ENCODE measurements at places on chromosomes 6 and 20.
A peak's percentile ranks its signal among the peaks of the same experiment; 100 is the strongest.

- no peak for DNase-seq
Observed at GRCh38 chr6:155128977-155129376, 133.9 kb downstream of the TIAM2 start.

- DNase-seq: no peak
Observed at GRCh38 chr6:112773187-112773586, 426.1 kb downstream of the RFPL4B start.

DNA sequence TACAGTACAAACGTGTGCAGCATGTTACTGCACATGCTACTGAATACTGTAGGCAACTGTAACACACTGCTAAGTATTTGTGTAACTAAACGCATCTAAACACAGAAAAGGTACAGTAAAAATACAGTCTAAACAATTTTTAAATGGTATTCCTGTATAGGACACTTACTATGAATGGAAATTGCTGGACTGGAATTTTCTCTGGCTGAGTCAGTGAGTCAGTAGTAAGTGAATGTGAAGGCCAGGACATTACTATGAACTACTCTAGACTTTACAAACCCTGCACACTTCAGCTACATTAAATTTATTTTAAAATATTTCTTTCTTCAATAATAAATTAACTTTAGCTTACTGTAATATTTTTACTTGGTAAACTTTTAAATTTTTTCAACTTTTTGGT lies 225.0 kb upstream of the TENT5A start:
- peak; percentile 67 for DNase-seq

DNA sequence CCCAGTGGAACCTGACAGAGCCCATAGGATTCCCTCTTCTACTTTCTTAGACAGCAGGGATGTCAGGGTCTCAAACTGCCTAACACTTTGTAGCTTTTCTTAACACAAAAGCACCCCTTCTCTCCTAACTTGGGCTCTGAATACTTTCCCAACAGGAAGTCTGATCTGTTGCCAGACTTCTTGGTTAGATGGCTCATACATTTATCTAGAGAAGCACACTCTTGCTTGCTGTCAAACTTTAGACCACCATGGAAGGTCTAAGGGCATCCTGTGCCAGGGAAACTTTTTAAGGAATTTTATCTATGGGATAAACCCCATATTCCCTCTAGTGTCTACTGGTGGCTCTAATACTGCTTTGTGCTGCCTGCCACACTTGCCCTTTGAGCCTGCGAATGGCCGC lies 3.3 kb upstream of the C6orf136 start:
- DNase-seq: no peak

GRCh38 chr6:157461000-157461915 lies 80.3 kb downstream of the ZDHHC14 start:
- DNase-seq: peak; percentile 71

- no peak for DNase-seq
Observed at GRCh38 chr6:120569714-120570113, 764.6 kb downstream of the TBC1D32 start.

DNA sequence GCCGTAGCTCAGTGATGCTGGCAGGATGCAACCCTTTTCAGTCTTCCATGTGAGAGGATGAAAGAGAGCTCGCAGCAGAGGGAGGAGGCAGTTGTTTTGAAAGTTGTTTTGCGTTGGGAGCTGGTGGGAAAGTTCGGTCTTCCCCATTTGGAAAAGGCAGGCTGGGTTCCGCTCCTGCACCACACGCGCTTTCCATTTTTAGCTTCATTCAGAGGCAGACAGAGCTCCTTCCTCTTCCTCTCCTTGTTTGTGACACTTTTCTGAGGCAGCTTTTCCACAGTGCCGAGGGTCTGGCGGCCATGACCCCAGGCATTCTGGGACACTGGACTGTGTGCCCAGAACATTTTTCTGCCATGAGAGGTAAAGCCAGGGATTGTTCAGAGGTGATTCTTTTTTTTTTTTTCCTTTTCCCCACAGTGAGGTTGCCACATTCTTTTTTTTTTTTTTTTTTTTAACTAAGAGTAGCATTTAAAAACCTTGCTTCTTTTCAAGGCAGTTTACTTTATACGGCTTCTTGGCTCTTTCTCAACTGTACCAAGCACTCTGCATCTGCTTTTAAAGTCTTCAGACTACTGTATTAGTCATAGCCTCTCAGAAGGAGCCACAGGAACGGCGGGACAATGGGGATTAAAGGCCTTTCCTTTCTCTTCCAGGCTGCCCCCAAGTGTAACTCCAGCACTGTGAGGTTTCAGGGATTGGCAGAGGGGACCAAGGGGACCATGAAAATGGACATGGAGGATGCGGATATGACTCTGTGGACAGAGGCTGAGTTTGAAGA lies 1.6 kb downstream of the PRDM1 start:
- DNase-seq: peak; percentile 76

GRCh38 chr6:1146500-1146899 lies 165.4 kb upstream of the FOXQ1 start:
- no peak for DNase-seq

GRCh38 chr6:157832250-157832967 lies 9.4 kb downstream of the SNX9 start:
- peak; percentile 44 for DNase-seq

- DNase-seq: peak; percentile 93
Observed at GRCh38 chr20:50224531-50225255, 34.1 kb downstream of the CEBPB start.

DNA sequence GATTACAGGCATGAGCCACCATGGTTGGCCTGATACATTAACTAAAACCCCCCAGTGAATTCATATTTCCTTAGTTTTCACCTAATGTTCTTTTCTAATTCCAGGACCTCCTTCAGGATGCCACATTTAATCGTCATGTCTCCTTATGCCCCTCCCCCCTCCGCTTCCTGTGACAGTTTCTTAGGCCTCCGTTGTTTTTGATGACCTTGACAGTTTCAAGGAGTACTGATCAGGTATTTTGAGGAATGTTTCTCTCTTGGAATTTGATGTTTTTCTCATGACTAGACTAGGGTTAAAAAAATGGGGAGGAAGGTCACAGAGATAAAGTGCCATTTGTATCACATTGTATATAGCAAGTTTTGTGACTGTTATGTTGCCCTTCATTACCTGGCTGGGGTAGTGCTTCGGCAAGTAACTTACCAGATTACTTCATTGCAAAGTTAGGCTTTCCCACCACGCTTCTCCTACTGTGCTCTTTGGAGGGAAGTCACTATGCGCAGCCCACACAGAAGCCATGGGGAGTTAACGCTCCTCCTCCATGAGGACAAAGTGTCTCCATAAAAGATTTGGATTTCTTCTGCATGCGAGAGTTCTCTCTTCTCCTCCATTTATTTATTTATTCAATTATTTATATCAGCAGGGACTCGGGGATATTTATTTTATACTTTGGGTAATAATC lies 99.5 kb downstream of the NCR2 start:
- no peak for DNase-seq

DNA sequence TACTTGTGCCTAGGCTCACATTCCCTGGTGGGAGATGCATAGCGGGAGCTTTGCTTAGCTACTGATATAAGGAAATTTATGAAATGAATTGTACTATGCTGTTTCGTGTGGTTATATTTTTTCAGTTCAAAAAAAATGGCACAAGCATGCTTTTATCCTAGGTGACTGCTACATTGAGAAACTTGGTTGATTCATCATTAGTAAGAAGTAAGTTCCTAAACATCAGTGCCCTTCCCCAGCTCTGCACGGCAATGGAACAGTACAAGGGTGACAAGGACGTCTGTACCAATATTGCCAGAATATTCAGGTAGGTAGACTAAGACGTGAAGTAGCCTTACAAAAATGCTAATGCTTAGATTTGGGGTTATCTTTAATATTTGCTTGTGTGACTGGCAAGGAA lies 79.7 kb downstream of the ARMC2 start:
- no peak for DNase-seq

GRCh38 chr6:134077301-134077700 lies 24.9 kb upstream of the SLC2A12 start:
- DNase-seq: peak; percentile 54

DNA sequence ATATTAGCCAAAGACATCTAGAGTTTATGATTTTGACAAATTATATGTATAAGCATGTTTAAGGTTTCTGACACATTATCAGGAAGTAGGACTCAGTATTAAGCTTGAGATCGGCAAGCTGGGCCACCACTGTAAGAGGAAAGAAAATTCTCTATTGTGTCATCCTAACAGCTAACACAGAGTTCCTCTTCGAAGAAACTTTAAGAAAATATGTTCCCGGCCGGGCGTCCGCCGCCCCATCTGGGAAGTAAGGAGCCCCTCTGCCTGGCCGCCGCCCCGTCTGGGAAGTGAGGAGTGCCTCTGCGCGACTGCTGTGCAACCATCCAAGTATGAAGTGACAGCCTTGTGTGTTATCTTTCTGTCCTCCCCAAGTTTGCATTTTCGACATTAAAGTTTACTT lies 23.0 kb downstream of the USP49 start:
- DNase-seq: no peak

DNA sequence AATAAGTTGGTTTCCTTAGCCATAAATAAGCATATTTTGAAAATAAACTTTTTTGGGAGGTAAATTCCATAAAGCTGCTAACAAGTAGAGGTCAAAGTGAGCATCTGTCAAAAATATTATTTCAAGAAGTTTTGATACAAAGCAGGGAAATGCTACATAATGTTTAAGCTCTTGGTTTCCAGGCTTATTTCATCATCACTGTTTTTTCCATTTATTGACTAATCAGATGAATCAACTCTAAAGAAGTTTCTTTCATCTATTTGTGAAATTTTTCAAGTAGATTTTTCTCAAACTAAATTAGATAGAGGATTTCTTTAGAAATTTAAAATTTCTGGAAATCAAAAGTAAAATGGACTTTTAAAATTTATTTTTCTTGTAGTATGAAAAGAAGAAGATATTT lies 89.5 kb upstream of the TBX18 start:
- DNase-seq: peak; percentile 38

DNA sequence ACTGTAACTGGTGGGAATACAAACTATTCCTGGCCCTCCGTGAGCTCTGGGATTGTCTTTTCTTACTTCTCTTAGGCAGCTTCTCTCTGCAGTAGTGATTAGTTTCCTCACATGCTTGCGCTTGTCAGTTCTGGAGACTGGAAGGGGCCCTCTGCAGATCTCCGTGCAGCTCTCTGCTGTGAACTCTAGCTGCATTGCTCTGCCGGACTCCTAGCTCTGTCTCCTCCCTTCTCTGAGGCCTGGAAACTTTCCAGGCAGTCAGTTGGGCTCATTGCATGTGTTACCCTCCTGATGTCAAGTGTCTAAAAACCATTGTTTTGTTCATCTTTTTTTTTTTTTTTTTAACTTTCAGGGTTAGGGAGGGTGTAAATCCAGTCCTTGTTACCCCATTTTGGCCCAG lies 102.3 kb downstream of the CTNNBL1 start:
- peak; percentile 45 for DNase-seq

GRCh38 chr20:56117350-56117749 lies 112.0 kb upstream of the CBLN4 start:
- no peak for DNase-seq

DNA sequence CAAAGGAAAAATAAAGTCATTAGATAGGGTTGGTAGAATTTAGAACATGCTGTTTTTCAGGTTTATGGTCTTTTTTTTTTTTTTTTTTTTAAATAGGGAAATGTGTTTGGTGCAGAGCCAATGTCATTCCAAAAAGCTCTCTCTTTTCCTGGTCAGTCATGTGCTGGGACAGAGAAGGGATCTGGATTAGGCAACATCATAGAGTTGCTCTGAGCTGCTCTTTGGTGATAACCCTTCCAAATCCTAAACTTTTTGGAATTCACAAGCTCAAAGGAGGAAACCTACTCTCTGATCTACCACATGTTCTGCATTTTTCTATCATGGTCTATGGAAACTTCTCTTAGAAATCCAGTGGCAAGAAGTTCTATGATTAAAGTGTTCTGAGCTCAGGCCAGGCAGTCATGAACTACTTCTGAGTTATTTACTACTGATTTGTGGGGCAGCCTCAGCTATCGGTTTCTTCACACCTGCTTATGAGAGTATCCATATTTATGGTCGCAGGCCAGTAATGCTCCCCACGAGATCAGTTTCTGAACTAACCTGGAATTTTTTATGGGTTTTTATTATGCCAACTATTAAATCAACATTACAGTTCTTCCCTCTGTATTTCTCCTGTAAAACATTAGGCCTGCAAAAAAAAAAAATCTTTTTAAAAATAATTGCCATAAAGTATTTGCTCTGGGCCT lies 4.8 kb downstream of the EDN1 start:
- DNase-seq: no peak

DNA sequence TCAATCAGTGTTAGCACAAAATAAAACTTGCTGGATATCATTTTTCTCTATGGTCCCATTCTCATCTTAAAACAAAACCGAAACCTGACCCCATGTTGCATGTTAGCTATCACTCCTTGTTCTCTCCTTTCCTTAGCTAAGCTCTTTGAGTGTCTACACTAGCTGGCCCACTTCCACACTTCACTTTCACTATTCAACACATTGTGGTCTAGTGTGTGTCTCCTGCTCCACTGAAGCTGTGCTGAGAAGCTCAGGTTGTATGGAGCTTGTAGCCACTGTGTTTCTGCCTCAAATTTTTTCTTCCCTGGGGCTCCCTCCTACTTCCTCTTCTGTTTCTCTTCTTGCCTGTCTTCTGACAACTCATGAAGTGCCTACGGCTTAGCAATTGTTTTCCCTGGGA lies 223.0 kb downstream of the NKAIN2 start:
- DNase-seq: peak; percentile 12

DNA sequence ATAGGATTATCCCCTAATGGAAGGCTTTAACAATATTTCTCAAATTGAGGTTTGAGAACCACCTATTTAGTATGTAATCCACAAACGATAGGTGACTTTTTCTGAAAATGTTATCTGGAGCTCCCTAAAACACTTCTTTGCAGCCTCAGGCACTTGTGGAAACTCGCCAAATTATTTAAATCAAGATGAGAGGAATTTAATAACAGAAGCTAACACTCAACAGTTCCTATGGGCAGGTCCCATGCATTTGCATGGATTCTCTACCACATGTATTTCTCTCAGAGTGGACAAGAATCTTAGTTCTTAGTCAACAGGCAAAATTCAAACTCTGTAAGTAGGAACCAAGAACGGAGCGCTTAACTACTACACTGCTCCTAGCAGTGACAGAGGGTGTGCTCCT lies 20.7 kb downstream of the SOX4 start:
- DNase-seq: no peak

DNA sequence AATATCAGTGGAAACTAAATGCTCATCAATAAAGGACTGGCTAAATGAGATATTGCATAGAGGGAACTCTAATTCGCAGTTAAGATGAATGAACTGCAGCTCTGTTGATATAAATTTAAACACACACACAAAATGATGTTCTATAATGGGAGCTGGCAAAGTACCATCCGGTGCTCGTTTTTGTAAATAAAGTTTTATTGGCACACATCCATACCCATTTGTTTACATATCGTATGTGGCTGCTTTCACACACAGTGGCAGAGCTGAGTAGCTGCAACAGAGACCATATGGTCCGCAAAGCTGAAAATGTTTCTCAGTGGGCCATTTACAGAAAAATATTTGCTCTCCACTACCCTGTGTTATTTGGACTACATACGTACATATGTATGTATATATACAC lies 120.7 kb downstream of the EDN3 start:
- DNase-seq: no peak

GRCh38 chr20:47276851-47277534 lies 79.5 kb downstream of the ZMYND8 start:
- peak; percentile 53 for DNase-seq

Data from choroid plexus epithelial cell (primary cell).